ENCODE measurements at places on chromosomes 13 and 19.

DNA sequence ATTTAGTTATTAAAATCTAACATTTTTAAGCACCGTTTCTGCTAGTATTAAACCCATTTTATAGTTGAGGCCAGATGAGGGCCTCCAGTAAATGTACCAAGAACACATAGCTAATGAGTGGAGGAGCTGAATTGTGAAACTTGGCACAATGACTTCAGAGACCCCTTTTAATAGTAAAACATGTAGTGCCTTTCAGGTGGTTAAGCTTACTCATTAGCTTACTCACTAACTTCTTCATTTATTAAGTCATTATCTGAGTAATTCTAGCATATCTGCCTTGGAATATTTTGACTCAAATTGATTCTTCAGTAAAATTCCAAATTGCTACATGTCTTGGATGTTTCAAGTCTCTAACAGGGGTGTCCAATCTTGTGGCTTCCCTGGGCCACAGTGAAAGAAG is 735.2 kb downstream of the LIG4 start:
- no peak for DNase-seq

DNA sequence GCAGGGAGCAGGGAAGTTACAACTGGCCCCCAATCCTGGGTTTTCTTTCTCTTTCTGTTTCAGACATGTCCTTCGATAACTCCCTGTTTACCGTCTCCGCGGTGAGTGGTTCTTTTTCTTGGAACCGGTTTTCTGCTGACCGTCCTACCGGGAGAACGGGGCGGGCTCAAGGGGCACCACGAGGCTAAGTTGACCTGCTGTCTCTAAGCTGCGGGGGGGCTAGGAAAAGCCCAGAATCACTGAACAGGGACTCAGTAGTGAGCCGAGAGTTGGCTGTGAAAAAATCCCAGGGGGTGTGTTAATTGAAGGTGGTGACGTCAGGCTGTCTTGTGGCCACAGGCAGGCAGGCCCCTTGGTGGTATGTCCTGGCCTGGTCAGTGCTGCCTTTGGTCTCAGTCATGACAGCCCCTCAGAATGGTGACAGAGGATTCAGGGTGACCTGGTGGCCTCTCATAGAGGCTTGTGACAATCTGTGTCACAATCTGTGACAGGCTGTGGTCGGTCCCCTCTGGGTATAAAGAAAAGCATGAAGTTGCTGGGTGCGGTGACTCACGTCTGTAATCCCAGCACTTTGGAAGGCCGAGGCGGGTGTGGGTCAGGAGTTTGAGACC is 8.1 kb upstream of the CARM1 start:
- DNase-seq: no peak

DNA sequence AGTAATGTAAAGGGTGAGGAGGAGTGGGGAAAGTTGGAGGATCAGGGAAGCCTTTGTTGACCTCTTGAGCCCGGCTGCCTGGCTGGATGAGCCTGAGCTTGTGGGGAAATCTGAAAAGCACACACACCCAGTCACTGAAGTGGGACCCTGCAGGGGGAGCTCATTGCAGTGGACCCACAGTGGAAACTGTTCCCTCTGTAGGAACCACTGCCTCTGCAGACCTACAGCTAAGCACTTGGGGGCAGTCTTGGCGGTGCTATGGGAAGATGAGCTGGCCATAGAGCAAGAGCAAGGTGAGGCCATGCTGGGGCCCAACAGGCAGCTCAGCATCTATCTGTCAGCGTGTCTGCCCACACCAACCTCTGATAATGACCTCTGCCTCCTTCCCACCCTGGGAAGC is 294.8 kb downstream of the TSHZ3 start:
- peak; percentile 79 for DNase-seq

GRCh38 chr13:110841846-110842245 is 73.0 kb downstream of the ANKRD10 start:
- no peak for DNase-seq

DNA sequence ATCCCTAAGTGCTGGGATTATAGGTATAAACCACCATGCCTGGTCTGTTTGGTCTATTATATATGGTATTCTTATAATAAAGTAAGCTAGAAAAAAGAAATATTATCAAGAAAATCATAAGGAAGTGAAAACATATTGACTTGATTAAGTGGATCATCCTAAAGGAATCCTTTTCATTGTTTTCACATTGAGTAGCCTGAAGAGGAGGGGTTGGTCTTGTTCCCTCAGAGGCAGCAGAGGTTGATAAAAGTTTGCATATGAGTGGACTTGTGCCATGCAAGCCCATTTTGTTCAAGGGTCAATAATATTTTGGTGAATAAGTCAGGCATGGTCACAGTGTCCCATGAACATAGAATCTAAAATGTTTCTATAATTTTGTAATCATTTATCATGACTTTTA is 52.7 kb downstream of the ZNF627 start:
- DNase-seq: peak; percentile 10

- no peak for DNase-seq
Observed at GRCh38 chr13:21909331-21909730, 238.5 kb downstream of the FGF9 start.

- DNase-seq: no peak
Observed at GRCh38 chr13:69600811-69601210, 506.8 kb upstream of the ATXN8OS start.

DNA sequence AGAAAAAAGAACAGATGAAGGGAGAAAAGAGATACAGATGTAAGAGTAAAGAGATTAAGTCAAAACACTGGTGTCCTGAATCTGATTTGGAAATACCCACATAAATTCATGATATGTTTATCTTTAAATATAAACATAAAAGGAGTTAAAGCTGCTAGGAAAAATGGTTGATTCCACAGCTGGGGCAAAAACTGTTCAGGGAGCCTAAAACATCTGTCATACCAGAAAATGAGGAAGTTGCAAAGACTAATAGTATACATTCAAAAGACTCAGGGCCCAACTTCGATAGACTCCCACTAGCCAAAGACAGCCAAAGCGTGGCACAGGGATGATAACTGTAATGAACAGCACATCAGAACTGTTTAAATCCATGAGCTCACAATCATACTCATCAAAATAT is 62.0 kb downstream of the ABCC4 start:
- DNase-seq: no peak

GRCh38 chr19:56350416-56351045 is 35.9 kb upstream of the ZSCAN5A start:
- DNase-seq: peak; percentile 50

DNA sequence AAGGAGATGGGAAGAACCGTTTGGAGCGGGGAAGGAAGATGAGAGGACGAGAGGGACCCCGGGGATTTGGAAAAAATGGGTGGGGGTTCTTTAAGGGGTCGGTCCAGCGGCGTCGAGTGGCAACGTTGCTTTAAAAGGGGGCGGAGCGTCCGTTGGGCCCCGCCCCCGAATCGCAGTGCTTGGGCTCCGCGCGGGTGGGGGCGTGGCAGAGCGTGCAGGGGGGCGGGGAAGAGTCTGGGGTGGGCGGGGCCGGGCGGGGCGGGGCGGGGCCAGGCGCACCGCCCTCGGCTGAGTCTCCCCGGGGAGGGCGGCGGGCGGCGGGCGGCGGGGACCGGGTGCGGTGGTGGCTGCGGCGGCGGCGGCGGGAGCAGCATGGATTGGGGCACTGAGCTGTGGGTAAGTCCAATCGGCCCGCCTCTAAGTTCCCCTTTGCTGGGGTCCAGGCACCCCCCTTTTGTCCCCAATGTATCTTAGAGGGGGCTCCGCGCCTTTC is at the start of gene TRIP10:
TRIP10 (plus strand) TSS at position 291 of the 493 bp plus-strand sequence; CDS start at position 373, 82 bp downstream.
- DNase-seq: peak; percentile 84

- no peak for DNase-seq
Observed at GRCh38 chr19:36267061-36267845, 52.3 kb downstream of the ZNF146 start.

GRCh38 chr13:107209824-107210722 is 642.1 kb upstream of the ARGLU1 start:
- DNase-seq: no peak

- DNase-seq: peak; percentile 35
Observed at GRCh38 chr13:41582027-41582463, 124.7 kb downstream of the RGCC start.

DNA sequence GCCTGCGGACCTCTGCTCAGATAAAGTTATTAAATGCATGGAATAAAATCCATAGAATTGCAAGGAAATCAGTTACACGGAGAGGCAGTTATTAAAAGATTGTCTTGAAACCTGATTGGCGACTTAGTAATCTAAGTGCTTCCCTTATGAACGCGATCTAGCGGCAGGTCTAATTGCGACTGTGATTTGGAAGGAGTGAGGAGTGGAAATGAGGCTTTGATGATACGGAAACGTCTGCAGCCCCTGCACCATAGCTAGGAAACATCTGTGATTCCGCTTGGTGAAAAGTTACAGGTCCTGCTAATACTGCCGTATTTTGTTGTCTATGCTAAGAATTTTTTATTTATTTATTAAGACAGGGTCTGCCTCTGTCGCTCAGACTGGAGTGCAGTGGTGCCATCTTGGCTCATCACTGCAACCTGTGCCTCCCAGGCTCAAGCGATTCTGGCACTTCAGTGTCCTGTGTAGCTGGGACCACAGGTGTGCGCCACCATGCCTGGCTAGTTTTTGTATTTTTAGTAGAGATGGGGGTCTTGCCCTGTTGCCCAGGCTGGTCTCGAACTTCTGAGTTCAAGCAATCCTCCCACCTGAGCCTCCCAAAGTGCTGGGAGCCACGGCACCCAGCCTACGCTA is 887 bp downstream of the NDUFS7 start:
- no peak for DNase-seq

GRCh38 chr13:52399708-52400107 is 6.3 kb downstream of the THSD1 start:
- no peak for DNase-seq

DNA sequence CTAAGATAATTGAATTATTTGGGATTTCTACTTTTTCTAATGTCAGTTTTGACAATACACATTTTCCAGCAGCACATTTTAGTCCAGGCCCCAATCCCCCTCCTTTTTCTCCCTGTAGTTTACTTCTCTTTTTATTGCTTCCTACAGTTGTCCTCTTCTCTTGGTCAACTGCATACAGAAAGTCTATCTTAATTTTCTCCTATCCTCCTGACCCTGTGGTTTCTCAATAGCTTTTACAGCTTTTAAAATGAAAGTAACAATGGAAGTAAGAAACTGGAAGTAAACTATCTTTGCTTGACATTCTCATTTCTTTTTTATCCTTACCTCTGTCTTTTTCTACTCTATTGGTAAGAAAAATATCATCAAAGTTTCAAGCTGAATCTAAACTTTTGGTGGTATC is 106.5 kb upstream of the OXGR1 start:
- DNase-seq: no peak

DNA sequence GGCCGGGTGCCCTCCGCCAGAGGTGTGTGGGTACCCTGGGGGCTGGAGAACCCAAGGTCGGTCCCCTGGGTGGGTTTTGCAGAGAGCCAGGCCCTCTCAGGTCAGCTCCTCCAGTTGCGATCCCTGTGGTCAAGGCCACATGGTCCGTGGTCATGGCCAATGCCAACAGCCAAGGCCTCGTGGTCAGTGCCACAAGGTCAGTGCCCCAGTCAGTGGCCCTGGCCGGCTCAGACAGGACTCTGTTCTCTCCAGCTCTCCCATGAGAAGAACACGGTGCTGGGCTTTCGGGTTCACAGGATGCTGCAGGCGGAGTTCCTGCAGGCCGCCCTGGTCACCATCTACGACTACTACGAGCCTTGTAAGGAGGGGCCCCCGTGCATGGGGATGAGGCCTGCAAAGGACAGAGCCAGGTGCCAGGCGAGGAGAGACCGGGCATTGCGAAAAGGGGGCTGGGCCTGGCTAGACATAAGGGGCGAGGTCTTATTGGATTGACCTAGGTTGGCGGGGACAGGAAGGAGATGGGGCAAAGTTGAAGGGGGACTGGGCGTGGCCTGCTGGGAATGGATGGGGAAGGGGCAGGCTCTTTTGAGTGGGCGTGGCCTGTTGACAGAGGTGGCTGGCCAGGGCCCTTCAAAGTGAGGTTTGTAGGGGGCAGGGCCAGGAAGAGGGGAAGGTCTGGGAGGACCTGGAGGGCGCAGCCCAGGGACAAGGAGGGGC is 15.2 kb upstream of the SHFL start:
- DNase-seq: no peak

DNA sequence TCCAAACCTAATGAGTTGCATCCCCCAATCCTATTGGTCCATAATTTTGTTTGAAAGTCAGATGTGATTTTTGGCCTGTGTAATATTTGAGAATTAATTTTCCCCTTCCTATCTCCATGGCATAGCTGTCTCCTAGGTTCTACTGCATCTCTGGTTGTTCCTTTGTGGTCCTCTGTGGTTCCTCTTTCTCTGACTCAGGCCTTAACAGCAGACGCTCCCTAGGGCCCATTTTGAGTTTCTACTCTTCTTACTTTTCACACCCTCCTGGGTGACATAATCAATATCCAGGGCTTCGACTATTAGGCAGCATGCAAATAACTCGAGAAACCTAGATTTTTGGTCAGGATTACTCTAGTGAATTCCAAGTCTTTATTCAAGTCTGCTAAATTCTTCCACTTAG is 160.7 kb downstream of the RFC3 start:
- DNase-seq: no peak

GRCh38 chr13:67107979-67108378 is 122.2 kb downstream of the PCDH9 start:
- DNase-seq: no peak

DNA sequence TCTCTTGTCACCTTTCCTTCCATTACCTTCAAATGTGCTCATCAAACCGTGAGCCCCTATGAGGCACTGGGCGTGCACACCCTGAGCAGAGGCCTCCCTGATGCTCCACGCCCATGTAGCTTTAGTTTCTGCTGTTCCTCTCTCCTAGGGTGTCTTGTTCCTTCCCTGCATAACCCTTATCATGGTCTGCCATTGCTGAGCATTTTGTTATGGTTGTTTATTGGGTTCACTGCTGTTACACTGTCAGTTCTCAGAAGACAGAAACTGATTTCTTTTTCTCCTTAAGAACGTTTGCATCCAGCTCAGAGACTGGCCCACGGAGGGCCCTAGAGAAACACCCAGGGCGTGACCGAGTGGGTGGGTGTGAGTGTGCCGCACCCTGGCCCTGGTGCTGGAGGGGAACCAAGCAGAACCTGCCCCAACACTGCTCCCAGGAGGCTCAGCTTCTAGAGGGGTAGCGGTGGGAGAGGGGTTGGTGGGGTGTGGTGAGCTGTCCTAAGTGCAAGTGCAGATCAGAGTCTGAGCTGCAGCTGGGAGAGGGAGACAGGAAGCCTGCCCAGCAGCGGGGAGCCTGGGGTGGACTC is 61.4 kb upstream of the URI1 start:
- no peak for DNase-seq

DNA sequence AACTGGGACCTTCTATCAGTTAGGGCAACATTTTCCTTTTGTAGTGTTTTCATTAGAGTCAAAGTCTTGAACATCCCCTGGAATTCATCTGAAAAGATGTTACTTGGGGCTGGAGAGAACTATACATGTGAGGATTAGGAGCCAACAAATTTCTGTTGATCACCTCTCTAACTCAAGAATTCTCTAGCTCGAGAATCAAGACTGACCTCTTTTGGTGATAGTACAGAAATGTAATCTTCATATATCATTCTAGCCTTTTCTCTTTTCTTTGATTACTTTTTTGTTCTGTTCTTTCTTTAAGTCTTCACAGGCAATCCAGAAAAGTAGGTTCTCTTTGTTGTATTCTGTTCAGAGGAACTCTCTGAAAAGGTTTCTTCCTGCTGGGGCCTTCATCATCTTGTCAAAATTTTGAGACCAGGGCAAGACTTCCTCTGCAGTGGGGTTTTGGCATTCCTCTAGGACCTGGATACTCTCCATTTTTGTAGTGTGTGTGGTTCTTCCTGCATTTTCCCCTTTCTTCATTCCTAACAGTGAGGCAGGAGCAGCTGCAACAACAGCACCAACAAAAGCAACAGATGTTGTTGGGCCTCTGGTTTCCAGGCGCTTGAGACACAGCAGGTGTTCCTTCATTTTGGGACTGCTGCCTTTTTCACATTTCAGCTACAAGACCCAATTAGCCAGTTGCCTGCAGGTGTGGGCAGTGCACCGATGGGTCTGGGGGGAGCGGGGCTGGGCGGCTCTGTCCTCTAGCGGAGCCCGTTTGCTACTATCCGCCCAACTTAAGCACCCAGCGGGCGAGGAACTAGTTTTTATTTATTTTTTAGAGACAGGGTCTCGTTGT is 26.2 kb downstream of the ELF1 start:
- no peak for DNase-seq
